ENCODE measurements at places on chromosomes 13 and 19.
A peak's percentile ranks its signal among the peaks of the same experiment; 100 is the strongest.

- peak; percentile 26 for DNase-seq
Measured at GRCh38 chr13:84137292-84137691, 255.0 kb upstream of the SLITRK1 start.

DNA sequence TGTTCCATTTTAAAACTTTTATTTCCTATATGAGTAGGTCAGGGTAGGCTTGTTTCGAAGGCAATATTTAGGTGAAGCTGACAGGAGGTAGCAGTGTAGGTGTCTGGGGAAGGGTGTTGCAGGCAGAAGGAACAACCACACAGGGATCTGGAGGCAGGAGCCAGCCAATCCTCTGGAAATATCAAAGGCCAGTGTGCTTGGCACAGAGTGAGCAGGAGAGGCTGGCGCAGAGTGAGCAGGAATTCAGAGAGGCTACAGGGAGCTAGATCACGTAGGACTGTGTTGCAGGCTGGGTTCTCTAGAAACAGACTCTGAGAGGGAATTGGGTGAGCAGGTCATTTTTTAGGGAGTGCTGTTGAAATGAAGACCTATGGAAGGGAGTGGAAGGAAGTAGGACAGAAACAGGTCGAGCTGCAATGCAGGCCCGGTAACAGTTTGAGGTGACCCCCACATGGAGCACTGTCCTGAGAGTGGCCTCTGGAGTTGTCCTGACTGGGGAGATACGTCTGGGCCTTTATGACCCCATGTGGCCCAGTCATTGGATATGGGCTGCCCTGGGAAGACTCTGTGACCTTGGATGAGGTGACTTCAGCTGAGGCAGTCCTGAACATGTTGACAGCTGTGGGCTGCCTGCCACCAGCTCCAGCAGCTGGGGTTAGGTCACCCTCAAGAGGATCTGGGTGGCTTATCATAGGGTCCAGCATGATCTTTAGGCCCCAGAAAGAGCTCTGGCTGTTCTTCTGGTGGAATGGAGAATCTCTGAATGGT lies 51.7 kb downstream of the ERCC5 start:
- no peak for DNase-seq

DNA sequence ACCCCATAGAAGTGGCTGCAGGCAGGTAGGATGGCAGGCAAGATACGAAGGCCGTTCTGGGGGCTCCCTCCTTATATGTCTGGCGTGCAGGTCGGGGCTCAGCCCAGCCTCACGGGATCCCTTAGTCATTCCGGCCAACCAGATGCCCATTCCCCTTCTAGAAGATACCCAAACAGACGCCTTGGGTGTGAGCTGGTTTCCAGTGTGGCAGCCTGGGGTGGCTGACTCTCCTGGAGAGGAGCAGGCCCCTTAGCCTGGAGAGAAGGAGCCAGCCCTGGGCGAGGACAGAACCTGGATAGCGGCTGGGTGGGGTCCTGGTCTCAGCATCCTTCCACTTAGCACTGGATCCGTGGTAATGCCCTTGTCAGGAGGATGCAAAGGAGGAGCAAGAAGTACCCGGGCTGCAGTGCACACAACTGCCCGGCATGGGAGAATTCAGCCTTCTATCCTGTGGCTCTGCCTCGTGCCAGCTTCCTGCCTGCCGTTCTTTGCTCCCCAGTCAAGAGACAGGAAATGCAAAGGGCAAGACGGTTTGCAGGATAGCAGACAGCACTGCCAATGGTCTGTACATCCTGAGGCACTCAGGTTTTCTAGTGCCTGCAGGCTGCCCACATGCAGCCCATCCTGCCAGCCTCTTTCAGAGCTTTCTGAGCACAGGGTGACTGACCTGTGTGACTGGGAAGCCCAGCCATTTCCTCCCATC lies 56.7 kb upstream of the WASF3 start:
- no peak for DNase-seq

GRCh38 chr13:94112731-94113130 lies 366.8 kb downstream of the DCT start:
- DNase-seq = no peak

DNA sequence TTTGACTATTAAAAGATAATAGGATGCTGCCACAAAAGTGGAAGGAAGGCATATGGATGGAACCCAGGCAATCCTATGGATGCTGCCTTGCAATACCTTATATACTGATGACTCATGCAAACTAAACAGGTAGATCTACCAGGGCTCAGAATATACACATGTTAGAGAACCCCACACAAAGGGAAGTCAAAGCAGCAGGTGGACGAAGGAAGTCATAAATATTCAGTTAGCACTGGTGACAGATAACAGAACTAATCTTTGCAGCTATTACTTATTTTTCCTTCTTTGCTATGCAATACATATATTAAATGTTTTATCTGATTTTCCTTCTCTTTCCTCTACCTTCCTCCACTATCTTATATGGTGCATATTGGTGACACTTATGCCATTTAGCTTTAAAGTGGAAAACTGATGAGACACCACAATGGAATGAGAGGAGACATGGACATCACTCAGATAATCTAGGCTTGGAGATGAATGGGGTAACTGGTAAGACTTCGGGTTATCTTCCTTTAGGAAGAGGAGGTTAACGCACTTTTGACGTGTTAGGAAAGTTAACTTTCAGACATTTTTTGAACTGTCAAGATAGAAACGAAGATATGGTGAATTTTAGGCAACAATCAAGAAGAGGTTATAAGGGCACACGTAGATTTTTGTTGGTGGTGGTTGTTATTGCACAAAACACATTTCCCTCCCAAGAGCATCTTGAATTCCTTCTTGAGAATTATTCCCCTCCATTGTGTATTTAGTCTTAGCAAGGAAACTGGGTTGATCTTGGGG lies 39.8 kb upstream of the MBNL2 start:
- DNase-seq = no peak

DNA sequence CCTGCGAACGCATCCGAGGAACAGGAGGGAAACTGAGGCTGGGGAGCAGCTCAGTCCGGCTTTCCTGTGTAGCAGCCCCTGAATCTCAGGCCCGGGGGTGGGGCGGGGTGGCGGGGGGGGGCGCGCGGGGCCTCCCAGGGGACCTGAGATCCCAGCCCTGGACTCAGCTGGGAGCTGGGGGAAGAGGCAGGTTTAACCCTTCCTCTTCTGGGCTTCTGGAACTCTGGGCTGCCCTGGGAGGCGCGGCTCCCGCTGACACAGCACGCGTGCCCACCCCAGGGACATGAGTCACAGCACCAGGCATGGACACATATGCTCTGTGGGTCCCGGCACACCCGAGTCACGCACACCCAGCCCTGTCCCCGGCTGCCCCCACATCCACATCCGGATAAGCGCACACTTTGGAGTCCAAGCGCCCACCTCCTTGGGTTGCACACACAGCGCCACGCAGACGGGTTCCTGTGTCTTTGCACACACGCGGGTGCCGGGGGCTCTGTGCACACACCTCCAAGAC lies 3.5 kb upstream of the CIRBP start:
- no peak for DNase-seq

DNA sequence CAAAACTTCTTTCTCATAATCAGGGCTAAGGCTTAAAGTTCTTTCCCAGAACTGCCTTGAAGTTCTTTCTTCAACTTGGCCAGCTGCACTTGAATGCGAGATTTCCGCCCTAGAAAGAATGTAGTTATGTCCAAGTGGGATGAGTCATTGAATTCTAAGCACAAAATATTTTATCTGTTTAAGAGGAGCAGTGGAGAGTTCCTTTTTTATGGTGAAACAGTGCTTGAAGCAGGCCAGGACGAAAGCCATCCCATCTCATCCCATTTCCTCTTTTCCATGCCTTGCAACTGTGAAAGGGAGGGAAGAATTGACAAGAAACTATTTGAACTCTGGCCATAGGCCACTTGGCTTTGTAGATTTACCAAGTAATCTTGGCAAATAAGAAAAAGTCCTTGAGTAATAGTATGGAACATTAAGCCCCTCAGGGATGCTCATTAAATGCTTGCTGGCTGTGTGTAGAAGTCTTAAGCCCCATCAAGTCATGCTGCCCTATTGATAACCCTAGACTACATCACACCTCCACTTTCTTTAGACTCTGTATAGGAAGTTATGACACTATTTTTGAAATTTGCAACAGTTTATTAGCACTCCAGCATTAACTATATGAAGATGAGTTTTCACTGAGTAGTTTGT lies 174.5 kb downstream of the KCTD12 start:
- no peak for DNase-seq

DNA sequence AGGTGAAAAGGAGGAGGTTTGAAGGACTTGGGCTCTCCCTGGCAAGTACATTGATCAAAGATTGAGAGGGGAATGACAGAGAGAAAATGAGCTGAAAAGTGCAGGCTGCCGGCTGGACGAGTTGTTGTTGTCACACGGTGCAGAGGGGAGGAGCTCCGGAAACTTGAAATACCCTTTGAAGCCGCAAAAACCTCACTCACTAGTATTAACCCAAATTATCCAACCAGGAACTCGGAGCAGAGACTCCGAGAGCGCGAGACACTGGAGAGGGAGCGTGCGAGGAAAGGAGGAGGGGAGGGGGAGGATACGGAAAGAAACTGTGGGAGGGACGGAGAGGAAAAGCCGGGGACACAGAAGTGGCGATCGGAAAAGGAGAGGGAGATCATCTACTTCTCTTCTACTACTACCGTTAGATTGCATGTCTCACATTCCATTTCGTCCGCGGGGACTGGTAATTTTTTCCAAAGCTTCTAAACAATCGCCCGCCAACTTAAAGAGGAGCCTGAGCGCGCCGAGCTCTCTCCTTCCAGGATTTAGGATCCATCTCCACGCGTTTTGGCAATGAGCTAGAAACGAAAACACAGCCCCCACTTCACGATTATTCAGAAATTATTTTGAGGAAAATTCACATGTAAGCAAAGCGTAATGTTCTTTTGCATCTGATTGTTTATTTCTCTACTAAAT lies at the start of gene DACH1:
TSS of gene DACH1 (minus strand) at position 74 of the 684 bp plus-strand sequence.
- DNase-seq = no peak

DNA sequence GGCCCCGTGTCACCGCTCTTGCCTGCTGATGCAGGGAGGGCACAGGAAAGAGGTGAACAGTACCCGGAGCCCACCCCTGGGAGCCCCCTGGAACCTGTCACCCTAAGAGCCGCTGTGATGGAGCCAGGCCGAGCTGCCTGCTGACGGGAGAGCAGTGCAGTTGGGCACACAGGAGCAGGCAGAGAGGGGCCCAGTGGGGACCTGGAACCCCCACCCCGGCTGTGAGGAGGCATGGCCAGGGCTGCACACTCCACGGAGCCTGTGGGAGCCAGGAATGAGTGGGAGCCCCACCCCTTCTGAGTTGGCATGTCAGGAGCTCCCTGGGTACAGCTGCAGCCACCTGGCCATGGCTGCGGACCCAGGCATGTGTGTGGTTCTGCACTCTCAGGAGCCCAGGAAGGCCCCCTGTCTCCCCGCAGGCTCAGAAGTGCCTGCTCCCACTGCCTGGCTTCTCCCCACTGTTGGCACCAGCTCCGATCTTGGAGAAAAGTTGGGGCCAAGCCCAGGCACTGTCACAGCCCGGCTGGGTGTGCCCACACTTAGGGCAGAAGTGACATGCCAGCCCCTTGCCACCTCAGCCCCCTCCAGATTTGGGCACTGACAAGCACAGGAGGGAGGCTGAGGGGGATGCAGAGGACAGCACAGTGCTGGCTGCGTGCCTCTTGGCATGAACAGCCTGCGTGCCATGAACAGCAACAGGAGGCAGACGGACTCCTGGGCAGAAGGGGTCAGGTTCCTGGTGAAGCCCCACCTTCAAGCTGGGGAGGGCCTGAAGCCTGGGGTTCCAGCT lies 6.3 kb downstream of the CFAP97D2 start:
- no peak for DNase-seq

DNA sequence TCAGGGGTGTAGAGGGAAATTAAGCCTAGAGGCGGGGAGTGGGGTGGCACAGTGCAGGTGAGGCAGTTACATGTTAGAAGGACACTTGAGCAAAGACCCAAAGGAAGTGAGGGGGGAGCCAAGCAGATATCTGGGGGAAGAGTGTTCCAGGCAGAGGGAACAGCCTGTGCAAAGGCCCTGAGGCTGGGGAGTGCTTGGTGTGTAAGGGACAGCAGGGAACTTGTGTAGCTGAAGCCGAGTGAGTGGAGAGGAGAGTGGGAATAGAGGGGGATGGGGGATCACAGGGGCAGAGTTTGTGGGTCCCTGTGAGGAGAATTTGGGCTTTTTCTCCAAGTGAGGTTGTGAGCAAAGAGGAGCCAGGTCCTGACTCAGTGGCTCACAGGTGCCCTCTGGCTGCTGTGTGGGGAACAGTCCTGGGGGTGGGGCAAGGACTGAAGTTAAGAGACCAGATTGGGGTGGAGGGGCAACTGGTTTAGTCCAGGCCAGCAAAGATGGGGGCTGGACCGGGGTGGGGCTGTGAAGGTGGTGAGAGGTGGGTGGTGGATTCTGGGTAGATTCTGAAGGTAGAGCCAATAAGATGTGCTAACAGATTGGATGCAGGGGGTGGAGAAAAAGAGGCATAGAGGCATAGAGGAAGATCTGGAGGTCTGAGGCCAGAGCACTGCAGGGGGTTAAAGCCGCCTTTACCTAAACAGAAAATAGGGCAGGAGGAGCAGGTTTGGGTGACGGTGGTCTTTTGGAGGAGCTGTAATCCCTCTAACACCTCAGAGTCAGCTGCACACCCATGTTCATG lies 75.3 kb downstream of the CACNA1A start:
- DNase-seq = peak; percentile 22

DNA sequence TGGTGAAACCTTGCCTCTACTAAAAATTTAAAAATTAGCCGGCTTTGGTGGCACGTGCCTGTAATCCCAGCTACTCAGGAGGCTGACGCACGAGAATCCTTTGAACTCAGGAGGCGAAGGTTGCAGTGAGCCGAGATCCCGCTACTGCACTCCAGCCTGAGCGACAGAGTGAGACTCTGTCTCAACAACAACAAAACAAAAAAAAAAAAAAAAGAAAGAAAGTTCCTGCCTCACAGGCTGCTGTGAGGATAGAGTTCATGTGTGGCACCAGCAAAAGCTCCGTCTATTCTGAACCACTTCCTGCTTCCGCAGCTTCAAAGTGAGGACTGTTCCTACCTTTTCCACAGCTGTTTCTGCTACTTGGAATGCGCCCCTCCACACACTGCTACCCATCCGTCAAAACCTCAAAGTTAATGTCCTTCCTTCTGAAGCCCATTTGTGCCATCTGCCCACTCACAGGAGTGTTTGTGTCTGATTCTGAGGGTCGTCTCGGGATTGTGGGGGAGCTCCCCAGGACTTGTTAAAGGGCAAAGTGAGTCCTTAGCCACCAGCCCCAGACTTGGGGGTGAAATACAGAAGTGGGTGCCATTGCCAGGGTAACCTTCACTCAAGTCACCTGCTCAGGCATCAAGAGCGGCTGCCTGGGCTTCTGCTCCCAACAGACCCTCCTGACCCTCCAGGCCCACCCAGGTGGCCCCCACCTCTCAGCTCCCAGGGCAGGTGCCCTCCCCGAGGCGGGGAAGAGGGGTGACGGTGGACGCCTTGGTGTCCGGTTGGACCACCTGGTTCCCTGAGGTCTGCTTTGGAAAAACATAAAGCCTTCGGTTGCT lies 2.9 kb downstream of the MFSD12 start:
- no peak for DNase-seq

- DNase-seq = no peak
Measured at GRCh38 chr19:49362048-49362928, at the start of gene TEAD2. TSS of gene TEAD2 (minus strand) at chr19:49362416. CDS start at chr19:49360075, 2,341 bp downstream.

DNA sequence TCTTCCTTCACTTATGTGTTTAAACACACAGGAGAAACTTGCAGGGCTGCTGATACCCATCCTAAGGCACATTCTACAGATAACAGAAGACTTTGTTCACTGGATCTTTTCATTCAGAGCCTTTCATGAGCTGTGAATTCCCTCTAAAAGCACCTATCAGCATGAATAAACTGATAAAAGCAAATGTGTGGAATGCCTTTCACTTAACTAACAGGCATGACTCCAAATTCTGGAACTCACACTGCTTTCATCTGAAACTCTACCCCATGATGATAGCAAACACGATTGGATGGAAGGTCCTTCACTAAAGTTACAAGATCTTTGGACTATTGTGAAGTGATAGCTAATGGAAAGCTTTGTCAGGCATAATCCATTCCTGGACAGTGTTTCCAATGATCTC lies 457.3 kb downstream of the EFNB2 start:
- no peak for DNase-seq

Data from T-helper 17 cell (primary cell).